ENCODE measurements at places on chromosomes 1 and 21. TPM values are rescaled to one million over a fixed set of nuclear protein-coding genes. Genes with fewer than 3 reads are reported as not detected.

DNA sequence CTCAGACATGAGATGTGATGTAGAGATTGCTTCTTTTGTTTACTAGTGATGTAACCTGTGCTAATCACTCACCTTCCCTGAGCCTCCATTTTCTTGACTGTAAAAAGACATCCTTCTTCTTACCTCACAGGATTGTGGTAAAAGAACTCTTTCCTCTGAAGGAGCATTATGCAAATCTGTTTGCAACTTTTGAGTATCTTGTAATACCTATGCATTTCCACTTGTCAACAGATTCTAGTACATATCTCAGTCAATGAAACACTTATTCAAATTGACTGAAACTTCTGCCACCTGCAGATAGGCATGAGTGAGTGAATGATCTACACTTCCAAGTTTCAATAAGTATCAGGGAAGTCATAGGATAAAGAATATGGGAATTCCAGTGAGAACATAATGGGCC is 174.7 kb downstream of the HHIPL2 start:
- DNase-seq: no peak

GRCh38 chr21:39593522-39593921 is 19.2 kb upstream of the B3GALT5 start:
- DNase-seq: no peak

Gene CD5L
- total RNA-seq: not detected

Gene GNG4
- 0.55 TPM for total RNA-seq

DNA sequence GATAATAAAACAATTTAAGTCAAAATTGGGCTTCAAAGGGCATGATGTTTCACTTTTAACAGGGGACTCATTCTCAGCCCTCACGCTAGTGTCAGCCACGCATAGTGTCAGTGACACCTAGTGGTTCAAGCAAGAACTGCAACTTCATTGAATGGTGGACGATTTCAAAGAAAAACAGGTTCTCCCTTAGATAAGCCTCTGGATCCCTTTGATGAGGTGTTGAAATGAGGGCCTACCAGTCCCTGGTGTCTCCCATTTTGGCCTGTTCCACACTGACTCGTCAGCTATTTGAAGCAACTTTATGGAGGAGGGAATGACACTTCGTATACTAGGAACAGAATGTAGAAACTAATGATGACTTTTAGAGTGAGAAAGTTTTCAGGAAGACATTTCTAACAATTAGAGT is 56.2 kb downstream of the FCRL5 start:
- no peak for DNase-seq

DNA sequence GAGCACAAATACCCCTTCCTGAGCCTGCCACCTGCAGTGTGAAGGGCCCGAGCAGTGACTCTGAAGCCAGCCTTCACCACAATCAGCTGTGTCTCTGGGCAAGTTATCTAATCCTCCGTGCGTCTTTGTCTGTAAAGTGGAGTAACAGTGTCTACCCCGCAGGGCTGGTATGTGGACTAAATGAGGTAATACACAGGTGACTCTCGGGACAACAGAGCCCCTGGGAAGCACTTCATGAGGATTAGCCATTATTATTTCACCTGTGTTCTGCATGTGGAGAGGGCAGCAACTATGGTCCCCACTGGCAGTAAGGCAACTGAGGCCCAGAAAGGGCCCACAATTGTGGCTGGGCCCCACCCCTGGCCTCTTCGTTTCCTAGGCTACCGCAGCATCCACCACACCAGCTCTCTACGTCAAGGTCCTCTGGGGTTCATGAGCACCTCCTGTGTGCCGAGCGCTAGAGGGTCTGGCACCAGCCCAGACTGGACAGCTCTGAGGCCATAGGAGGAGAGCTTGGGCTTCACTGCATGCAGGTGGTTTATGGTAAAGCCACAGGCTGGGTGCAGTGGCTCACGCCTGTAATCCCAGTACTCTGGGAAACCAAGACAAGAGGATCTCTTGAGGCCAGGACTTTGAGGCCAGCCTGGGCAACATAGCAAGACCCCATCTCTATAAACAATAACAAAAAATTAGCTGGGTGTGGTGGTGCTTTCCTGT is 41.3 kb upstream of the LRP8 start:
- DNase-seq: peak; percentile 14

Measured in aorta (tissue), 5 donors.